ENCODE measurements at places on chromosomes 11 and 22.

DNA sequence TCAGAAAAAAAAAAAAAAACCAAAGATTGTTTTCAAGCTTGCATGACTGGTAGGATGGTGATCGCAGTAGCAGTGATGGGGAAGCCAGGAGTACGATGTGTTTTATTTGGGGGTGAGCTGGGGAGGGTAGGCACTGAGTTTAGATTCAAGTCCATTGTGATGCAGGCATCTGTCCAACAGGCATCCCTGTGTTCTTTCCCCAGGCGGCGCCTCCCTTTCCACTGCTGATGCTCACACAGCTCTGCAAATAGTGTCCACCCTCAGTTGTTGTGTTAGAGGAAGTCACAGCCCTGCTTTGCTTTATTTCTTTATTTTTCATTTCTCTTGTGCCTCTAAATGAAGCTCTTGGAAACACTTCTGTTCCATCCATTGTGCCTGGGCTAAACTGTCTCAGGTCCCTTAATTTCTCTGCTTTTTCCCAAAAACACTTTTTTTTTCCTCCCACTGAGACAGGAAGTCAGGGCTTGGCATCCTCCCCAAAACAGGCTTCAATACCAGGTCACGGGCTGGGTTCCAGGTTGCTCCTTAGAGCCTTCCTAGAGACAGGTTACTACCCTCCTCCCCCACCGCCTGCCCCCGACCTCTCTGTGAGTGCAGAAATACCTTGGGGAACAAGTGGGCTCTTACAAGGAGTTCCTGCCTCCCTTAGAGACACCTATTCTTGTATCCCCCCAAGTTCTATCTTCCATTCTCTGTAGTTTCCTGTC lies 38.6 kb upstream of the HSPA8 start:
- DNase-seq = no peak

GRCh38 chr11:38503876-38504275 lies 1905.8 kb upstream of the RAG2 start:
- DNase-seq = no peak

DNA sequence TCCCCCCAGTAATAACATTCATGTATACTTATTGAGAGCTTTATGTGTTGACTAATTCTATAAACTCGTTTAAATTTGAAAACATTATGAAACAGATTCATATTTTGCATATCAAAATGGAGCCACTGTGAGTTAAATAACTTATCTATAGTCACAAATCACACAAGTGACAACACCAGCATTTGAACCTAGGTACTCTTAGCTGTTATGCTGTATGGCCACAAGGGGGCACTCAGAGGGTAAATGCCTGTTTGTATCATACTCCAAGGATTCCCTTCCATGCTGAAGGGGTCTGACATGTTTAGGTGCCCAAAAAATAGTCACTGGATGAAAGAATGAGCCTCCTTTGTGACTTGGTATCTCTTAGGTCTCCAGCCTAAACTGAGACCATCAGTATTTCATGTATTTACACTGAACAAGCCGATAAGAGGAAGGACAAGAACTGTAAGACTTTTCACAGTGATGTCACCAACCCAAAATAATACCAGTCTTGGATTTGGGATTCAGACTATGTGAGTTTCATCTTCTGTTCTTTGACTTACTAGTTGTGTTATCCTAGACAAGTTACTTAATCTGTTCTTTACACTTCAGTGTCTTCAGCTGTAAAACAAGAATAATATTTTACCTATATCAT lies 12.2 kb upstream of the OR52D1 start:
- peak; percentile 52 for DNase-seq

DNA sequence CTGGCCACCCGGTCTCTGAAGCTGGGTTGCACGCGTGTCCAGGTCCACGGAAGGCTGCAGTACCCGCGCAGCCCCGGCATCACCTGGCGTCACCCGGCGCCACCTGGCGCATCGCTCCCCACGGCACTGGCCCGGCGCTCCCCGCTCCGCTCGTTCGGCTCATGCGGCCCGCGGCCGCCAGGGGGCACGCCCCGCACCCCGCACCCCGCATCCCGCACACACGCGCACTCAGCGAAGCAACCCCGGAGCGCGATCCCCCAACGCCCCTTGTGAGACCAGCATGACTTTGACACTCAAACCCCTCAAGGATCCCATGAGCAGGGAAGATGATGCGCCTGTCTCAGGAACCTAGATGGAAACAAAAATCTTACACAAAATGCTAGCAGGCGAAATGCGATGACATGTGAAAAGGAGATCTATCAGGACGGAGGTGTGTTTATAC lies 11.9 kb downstream of the B3GNT6 start:
- peak; percentile 63 for DNase-seq

DNA sequence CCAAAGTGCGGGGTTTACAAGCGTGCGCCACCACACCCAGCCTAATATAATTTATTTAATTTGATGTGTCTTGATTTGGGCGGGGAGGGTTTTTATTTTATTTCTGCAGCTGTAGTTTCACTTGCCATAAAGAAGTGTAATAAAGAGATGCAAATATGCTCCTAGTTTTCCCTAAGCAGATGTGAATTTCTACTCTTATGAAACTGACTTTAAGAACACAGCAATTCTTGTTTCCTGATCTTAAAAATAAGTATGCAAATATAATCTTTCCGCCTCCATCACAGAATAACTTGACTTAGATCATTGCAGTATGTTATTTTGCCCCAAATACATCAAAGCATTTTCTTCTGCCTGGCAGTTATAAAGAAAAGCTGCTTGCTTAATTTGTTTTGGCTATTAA lies 4.4 kb downstream of the SPCS2 start:
- DNase-seq = no peak

GRCh38 chr11:17272801-17273200 lies 3.7 kb upstream of the NUCB2 start:
- DNase-seq = no peak

DNA sequence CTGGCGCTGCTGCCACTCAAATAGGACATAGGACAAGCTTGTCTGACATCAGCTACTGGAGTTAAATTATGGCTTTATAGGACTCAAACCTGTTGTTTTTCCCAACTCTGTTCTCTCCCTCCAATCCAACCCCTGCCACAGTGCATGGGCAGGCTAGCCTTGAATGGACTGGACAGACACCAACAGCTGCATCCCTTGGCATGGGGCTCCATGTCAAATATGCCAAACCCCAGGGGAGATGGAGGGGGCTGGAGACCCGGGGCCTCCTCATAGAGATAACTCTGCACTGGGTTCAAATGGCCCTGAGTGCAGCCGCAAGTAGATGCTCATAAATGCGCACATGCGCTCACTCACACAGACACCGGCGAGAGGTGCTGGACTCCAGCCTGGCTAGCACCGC lies 28.9 kb downstream of the CD5 start:
- no peak for DNase-seq

DNA sequence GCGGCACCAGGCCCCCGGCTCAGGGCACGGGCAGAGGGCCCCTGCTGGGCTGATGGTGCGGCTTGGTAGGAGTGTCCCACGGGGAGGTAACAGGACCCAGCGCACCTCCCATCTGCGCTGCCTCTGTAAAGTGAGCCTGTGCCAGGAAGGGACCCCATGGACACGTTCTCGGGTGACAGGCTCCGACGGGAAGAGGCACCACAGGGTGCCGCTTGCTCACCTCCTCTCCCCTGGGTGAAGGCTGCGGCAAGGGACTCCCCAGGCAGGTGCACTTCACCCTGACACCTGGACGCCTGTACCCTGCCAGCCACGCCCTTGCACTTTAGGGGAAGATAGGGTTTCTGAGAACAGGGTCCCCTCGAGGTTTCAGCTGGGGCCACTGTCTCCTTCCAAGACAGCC lies 48.1 kb downstream of the SHANK2 start:
- no peak for DNase-seq

- DNase-seq = no peak
Observed at GRCh38 chr11:78203184-78203583, 14.5 kb downstream of the USP35 start.

GRCh38 chr11:111441443-111441842 lies 62.4 kb upstream of the POU2AF1 start:
- peak; percentile 22 for DNase-seq

DNA sequence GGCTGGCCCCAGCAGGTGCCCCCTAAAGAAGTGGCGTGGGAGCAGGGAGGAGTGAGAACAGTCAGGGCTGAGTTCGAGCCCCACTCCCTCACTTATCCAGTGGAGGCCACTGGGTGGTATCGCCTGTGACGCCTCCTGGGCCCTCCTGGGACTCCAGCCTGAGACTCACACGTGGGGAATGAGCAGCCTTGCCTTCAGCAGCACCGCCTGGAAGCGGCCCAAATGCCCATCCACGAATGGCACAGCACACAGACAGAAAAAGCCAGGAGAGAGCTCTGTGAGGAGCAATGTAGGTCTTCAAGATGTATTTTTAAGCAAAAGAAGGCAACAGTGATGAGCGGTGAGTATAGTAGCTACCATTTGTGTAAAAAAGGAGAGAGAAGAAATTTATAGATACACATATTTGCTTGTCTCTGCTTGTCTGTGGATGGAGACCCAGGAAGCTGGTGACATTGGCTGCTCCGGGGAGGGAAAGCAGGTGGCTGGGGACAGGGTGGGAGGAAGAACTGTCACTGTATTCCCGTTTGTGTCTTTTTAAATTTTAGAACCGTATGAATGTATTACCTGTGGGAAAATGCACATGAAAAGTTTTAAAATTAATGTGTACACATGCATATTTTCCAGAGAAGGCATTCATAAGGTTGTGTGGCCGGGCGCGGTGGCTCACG lies 13.2 kb downstream of the KCNJ4 start:
- no peak for DNase-seq

GRCh38 chr11:100647861-100648260 lies 39.2 kb upstream of the ARHGAP42 start:
- no peak for DNase-seq

GRCh38 chr22:43992331-43992821 lies 31.7 kb upstream of the PARVB start:
- no peak for DNase-seq

DNA sequence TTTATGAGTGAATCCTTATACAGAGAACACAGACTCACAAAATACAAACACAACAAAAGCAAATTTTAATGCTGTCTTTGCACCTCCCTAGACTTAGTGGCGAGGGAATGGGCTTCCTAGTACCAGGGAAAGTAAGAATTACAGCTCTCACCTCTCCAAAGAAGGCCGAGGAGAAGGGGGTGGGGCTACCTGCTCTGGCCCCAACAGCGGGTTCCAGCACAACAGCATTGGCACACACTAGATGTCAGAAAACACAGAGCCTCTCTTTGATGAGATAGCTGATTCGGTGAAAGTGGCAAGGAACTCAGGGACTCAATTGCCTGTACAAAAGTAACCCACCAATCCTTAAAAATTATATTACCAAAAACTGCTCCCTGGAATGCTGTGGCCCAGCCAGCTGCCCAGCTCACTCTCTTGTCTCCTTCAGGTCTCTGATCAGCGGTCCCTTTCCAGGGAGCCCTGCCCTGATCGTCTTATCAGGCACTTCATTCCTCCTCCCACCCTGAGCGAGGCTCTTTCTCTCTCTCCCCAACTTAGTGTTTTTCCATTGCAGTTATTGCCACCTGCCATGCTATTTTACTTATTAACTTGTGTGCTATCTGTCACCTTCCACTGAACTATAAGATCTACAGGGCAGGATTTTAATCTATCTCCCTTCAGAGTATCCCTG lies 30.7 kb downstream of the SPON1 start:
- no peak for DNase-seq

GRCh38 chr22:40567106-40567505 lies 69.4 kb downstream of the MRTFA start:
- no peak for DNase-seq

DNA sequence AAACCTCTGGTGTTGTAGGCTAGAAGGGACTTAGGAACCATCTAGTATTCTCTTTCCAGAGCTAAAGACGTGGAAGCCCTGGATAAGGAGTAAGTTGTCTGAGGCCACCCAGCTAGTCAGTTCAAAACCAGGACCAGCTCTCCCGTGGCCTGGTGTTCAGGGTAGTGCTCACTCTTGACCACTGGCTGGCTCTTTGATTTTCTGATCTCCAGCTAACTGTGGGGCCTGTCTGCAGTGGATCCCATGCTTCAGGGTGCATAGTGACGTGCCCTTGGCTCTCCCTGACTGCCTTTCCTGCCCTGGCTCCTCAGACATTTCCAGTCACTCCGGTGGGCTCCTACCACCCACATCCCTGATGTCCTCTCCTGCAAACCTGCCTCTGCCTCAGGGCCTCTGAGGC lies 1.3 kb downstream of the CLMP start:
- DNase-seq = no peak

DNA sequence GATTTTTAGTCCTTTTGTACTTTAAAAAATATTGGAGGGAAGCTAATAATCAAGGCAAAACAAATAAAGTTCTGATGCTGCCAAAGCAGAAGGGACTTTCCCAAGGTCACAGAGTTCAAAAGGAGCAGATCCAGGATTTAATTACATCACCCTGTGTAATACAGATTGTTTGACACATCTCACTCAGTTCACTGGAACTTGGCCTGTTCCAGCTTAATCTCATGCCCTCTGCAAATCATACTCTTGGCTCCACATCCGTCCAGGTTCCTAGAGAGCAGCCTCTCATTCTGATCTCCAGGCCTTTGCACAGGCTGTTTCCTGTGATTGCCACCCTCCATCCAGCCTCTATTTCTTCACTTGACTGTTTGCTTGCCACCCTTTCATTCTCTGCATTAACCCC lies 151.7 kb downstream of the SPON1 start:
- no peak for DNase-seq

GRCh38 chr11:10294290-10294953 lies 403 bp upstream of the SBF2 start:
- DNase-seq = no peak

GRCh38 chr11:84144531-84144930 lies 858.4 kb upstream of the CCDC90B start:
- no peak for DNase-seq

- no peak for DNase-seq
Observed at GRCh38 chr11:65141896-65142494, 7.7 kb upstream of the SYVN1 start.

DNA sequence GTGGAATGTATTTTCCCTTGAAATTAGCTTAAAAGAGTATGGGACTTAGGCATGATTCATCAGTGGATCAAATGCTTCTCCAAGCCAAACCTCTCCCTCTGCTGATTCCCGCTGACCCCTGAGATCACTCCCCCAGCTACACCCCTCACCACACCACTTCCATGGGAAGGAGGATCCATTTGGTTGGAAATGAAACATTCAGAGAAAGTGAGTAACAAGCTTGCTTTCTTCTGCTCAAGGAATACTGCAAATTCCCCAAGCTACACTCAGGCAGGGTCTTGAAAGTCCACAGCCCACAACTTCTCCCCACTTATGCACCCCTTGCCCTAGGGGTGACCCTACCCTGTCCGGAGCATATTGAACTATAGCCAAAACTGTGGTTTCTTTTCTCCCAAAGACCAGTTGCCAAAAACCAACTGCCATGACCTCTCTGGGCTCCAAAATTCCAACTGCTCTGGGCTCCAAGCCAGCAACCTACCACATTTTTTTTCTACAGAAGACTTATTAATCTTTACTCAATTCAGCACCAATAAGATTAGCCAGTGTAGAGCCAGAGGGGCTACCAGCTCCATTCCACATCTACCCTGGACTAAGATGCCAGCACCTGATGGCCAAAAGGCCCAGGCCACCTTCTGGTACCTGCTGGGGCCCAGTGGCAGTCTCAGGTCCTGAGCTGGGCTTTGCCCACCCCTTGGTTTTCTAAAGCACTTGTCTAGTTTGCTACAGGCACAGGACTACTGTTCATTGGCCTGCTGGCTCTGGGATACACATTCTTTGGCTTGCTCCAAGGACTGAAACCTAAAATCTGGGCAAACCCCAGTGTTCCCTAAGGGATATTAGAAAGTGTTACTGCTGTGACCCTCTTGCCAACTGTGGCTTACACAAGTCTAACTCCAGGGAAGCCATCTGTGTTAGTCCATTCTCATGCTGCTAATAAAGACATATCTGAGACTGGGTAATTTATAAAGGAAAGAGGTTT lies 101.1 kb downstream of the MICAL3 start:
- no peak for DNase-seq

- DNase-seq = no peak
Observed at GRCh38 chr11:112617098-112617425, 344.2 kb upstream of the NCAM1 start.

- DNase-seq = no peak
Observed at GRCh38 chr11:34155757-34156062, 50.3 kb downstream of the NAT10 start.
